ENCODE measurements at places on chromosomes 5 and 9.

GRCh38 chr5:177233206-177233605 is 70.3 kb downstream of the RAB24 start:
- DNase-seq = no peak

GRCh38 chr5:103772248-103772647 is 209.7 kb upstream of the NUDT12 start:
- DNase-seq = no peak

DNA sequence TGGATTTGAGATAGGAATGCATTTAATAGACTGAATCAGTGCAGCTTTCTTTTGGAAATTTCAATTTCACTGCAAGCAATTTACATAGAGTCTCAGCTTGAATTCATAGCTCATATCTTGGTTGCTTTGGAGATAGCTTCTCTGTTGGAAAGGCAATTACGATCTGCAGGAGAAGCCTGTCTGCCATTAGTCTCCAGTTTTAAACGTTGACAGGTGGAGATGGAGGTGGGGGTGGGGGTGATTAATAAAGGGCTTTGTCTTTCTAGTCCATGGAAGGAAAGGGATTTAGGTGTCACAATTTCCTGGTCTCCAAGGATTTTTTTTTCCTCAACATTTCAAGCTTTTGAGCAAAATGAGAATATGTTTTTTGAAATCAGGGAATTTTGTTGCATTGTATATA is 184.7 kb downstream of the CARTPT start:
- peak; percentile 53 for DNase-seq

- DNase-seq = no peak
Measured at GRCh38 chr5:2007878-2008501, 125.3 kb upstream of the IRX4 start.

GRCh38 chr9:16715404-16715803 is 155.1 kb downstream of the BNC2 start:
- DNase-seq = no peak

DNA sequence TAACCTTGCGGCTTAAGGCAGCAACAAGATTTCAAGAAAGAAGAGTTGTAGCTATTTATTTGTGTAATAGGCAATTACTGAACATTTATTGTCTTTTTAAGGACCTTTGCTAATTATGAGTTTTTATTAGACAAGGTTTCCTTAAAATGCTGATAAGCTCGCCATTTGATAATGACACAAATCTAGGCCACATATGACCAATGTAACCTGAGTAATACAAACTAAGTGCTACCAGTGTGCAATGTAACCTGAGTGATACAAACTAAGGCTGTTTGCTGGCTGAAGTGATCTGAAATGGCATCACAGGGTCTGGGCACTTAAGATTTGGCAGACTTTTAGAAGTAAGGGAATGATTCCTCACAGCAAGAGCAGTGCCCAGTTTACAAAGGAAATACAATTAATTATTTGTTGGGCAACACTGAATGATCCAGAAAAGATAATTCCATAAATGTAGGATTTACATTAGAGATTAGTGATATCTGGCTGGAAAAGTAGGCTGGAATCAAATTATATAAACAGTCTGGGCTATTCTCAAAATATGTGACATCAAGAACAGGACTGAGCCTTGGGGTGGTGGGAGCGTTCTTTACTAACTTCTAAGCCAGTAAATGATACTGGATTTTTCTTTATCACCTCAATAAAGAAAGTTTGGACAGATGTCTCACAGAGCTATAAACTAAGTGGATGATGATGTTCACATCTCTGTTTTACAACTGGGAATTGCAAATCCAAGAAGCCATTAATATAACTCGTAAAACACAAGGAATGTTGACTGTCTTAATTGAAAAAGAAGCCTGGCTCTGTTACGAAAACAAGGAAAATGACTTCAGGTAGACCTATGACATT is 54.8 kb downstream of the MRPS27 start:
- DNase-seq = no peak

GRCh38 chr5:151676719-151677118 is 10.0 kb downstream of the SPARC start:
- DNase-seq = no peak

GRCh38 chr9:31078175-31078574 is 1306.3 kb upstream of the ACO1 start:
- no peak for DNase-seq

DNA sequence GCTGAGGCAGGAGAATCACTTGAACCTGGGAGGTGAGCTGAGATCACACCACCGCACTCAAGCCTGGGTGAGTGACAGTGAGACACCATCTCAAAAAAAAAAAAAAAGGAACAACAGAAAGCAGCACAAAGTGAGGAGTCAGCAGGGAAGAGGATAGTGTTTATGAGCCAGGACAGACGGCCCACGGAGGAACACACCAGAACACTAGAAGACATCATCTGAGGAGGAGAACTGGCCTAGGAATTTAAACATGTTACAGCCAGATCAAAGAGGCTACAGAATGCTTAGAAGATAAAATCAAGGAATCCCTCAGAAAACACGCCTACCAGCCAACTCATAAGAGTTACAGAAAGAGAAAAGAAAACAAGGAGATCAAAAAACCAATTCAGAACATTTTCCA is 12.2 kb downstream of the UBAC1 start:
- DNase-seq = no peak

- no peak for DNase-seq
Measured at GRCh38 chr5:89268460-89268859, 385.5 kb upstream of the MEF2C start.

- DNase-seq = no peak
Measured at GRCh38 chr5:159911349-159911748, 4.9 kb upstream of the ADRA1B start.

- no peak for DNase-seq
Measured at GRCh38 chr9:132983491-132984201, 5.2 kb downstream of the GFI1B start.

- no peak for DNase-seq
Measured at GRCh38 chr5:1292846-1293415, 1.9 kb downstream of the TERT start.

GRCh38 chr5:42121401-42121800 is 196.3 kb downstream of the FBXO4 start:
- DNase-seq = no peak

DNA sequence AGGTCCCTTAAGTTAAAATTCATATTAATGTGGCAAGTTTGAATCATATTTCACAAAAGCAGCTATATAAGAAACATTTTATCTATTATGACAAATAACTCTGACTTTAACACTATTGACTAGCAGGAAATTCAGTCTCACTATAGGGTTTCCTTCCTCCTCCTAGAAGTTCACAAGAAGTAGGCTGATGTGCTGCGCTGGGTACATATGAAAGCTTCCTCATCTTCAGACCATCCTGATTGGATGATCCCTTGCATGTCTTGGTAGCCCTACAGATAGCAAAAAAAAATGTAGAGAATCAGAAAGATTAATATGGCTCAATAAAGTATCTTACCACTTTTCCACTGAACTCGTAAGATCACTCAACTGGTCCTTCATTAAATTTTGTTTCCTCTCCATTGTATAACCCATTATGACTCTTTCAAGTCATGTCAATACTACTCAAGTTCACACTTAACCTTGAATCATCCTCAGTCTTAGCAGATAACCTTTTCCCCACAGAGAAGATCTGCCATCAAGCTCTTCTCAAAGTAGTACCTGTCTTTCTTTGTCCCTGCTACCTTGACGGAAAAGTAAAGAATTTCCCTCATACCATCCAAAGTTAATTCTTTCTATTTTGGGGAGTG is 11.5 kb upstream of the PSIP1 start:
- no peak for DNase-seq

- no peak for DNase-seq
Measured at GRCh38 chr9:69204326-69204725, 30.2 kb downstream of the TJP2 start.

DNA sequence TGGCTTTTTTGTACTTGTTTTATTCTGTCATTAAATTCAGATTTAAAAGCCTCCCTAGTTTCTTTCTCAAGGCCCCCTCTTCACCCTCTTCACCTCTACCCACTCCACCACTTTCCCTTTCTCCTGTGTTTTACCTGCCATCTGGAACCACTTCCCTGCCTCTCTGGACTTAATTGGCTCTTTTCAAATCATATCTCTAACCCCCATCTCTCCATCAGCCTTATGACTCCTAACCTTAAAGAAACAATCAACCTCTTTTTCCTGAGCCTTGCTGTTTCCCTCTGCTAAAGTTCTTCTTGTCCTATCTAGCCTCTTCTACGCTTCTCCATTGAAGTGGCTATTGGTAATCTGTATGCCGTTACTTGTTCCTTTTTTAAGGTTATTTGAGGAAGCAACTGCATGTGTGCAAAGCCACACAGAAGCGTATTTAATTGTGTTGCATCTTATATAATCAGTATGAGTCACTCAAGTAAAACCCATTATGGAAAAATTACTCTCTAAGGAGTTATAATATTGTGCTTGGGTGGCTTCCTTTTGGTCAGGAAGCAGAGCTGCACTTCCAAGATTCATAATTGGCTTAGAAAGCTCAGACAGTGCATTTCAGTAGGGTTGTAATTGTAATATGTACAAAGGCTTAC is 653.6 kb upstream of the ITGA1 start:
- peak; percentile 97 for DNase-seq

GRCh38 chr5:11863911-11864310 is 40.3 kb downstream of the CTNND2 start:
- no peak for DNase-seq

DNA sequence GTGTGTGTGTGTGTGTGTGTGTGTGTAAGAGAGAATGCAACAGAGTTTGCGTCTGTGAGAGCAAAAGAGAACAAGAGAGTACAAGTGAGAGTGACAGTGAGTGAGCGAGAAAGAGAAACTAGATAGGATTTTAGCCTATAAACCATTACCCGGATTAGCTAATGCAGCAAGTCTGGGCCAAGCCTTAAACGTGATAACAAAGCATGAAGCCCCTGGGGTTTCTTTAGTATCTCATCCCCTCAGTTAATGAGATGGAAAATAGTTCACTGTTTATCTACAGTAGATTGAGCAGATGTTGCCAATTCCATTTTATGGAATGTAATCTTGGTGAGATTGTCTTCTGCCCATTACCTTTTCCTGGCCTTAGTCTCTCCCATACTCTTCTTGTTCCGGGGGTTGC is 114.5 kb downstream of the MAT2B start:
- DNase-seq = no peak

DNA sequence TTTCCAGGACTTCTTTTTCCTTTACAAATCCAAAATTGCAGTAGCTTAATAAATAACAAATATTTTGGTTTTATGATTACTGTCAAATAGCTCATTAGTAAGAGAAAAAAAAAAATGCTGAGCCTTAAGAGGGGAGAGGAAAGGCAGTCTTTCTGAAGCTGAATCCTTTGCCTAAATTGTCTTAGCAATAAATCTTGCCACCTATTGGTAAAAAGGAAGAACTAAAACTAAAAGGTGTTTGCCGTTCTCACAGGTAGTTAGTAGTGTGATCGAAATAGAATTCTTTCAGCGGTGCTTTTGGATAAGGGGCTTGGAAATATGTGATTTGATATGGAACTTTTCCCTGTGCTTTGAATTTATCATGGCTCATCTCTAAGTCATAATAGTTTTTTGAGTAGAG is 31.2 kb downstream of the PIK3R1 start:
- DNase-seq = no peak
